Chondrocyte (in vitro differentiated cells): ENCODE measurements at places on chromosomes 7 and 10. TPM values are rescaled to one million over a fixed set of nuclear protein-coding genes. Genes with fewer than 3 reads are reported as not detected.
A peak's percentile ranks its signal among the peaks of the same experiment; 100 is the strongest.

Gene TMEM229A
- not detected in 3 replicates for total RNA-seq

Gene RELN
- 0.22 TPM in 1 of 3 replicates, not detected in the others for total RNA-seq

Gene CHN2
- 0.50 to 1.7 TPM (median 0.56 TPM) in 3 replicates for total RNA-seq

Gene NAT16
- not detected in 3 replicates for total RNA-seq

Gene CLDN3
- 0.32 TPM in 1 of 3 replicates, not detected in the others for total RNA-seq

Gene IFIT1
- total RNA-seq = 2.0 to 4.4 TPM (median 2.0 TPM) in 3 replicates

Gene MYO3A
- total RNA-seq = not detected in 3 replicates

DNA sequence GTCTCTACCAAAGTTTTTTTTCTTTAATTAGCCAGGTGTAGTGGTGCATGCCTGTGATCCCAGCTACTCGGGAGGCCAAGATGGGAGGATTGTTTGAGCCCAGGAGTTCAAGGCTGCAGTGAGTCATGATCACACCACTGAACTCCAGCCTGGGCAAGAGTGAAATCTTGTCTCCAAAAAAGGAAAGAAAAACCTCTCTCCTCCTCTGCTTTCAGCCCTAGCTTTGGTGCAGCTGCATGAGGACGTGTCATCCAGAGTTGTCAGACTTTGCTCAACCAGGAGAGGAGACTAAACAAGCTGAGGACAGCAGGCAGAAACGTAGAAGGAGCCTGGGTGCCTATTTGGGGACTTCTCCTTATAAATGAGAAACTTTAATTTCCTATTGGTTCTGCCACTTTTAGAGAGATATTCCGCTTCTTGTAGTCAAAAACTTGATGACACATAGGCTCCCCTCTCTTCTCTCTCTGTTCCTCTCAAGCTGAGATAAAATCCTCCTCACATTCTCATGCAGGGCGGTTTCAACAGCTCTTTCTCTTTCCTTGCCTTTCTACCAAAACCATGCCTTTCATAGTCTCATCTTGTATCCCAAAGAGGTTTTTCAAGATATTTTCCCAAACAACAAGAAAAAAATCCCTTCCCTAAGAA is 205.4 kb downstream of the ARHGAP12 start:
- DNase-seq = no peak

DNA sequence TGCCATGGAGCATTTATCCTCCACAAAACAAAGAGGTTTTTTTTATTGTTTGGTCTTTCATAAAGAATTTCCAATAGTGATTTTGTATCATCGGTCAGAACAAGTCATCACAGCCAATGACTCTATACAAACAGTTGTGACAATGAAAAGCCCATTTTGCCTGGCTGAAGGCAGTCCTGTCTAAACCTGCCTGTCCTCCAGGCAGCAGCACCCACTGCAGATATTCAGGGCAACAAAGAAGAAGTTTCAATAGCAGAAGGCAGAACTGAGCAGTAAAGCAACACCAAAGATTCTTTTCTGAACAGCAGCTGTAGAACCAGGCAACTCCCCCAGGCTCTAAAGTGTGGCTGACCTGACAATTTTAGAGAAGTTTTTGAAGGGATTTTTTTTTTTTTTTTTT is 169.4 kb downstream of the FGFR2 start:
- no peak for DNase-seq

DNA sequence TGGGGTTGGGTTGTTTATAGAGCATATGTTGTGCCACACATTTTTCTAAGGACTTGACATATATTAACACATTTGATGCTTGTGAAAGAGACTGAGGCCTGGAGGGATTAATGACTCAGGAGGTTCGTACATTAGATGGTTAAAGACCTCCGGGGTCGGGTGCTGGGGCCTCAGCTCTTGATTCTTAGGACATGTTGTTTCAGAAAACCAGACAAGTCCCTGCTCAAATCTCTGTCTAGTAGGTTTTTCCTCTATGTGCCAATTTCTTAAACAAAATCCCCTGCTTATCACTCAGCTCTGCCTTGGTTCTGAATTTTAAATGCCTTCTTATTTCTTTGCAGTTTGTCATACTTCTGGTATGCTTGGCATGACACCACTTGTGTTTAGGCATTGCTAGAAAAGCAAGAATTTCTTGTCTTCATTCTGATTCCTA is 5.8 kb downstream of the UPP1 start:
- DNase-seq = no peak

- no peak for DNase-seq
Measured at GRCh38 chr10:120562956-120563355, 105.9 kb downstream of the PLPP4 start.

DNA sequence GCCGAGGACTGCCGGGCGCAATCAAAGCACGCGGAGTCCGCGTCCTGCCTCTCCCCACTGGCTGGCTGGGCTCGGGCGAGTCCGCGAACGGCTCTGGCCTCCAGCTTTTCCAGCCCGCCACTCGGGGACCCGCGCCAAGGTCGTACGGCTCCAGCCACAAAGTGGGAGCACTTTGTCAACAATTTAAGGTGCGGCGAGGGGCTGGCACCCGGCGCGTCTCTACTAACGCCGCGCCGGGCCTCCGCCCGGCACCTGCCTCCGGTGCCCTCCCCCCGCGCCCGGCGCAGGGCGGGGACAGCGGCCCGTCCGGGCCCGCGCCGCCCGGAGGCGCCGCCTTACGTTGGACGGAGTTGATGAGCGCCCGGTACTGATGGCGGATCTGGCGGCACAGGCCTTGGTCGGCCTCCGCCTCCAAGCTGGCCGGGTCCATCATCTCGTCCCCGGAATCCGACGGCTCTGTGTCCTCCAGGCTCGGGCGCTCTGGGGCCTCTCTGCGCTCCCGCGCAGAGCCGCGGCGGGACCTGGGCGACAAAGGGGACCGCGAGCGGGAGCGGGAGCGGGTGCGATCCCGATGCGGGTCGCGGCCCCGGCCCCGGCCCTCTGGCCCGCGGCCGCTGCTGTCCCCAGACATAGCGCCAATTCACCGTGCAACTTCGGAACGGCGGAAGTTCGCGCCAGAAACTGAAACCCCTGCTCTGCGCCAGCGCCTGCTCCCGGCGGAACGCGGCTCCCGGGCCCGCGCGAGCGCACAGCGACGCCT is at the start of gene NSMCE4A:
NSMCE4A (minus strand) TSS at position 683 of the 760 bp plus-strand sequence; CDS start at position 631, 52 bp downstream.
- peak; percentile 92 for DNase-seq

GRCh38 chr7:132650498-132650897 is 74.2 kb upstream of the PLXNA4 start:
- DNase-seq = no peak

- no peak for DNase-seq
Measured at GRCh38 chr7:53811555-53812079, 730.6 kb upstream of the VSTM2A start.

GRCh38 chr10:50470798-50471582 is 152.8 kb downstream of the SGMS1 start:
- no peak for DNase-seq

- no peak for DNase-seq
Measured at GRCh38 chr10:116209781-116210180, 63.2 kb downstream of the GFRA1 start.

DNA sequence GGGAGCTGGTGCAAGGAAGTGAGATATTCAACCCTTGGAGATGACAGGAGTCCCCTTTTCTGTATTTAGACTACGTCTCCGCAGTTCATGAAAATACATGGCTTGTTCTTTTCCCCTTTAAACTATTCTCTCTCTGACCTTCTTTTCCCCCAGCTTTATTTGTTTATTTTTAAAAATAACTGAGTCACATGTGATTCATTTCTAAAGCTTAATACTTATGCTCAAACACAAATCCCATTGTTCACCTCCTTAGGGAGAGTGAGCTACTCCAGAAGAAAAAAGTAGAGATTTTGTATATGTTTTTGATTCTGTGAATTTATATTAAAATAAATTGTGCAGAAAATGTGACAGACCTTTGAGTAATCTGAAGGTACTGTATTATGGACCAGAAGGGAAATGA is 35.9 kb upstream of the FZD1 start:
- DNase-seq = no peak

- DNase-seq = no peak
Measured at GRCh38 chr7:46003161-46003560, 82.1 kb upstream of the IGFBP3 start.

- DNase-seq = no peak
Measured at GRCh38 chr10:103836861-103837260, 18.5 kb downstream of the SH3PXD2A start.

- peak; percentile 50 for DNase-seq
Measured at GRCh38 chr10:70679498-70679897, 7.2 kb downstream of the ADAMTS14 start.

DNA sequence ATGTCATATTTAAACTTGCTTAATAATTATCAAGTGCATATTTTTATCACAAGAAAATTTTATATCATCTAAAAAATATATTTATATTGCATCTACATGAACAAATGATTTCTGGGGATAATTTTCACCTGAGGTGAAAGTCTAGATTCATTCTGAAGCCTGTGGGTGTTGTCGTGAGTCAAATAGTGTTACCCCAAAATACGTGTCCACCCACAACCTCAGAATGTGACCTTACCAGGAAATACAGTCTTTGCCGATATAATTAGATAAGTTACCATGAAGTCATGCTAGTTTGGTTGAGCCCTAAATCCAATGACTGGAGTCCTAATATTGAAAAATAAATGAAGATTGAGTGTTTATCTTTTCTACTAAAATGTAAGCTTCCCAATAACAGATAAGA is 203.0 kb upstream of the MDFIC start:
- DNase-seq = no peak

DNA sequence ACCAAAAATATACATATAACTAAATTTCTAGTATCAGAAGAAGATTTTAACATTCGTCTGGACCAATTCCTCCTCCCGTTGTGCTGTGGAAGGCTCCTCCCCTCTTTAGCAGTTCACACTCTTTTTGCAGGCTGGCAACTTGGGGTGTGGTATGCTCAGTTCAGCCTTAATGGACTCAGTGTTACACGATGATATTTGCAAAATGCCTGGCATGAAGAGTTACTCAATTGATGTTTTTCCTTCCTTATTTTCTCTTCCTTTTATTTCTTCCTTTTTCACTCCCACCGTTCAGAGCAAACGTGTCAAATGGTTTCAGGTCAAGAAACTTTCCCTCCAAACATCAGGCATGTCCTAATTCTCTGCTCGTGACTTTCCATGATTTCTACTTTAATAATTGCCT is 248.3 kb downstream of the PHF14 start:
- DNase-seq = no peak

DNA sequence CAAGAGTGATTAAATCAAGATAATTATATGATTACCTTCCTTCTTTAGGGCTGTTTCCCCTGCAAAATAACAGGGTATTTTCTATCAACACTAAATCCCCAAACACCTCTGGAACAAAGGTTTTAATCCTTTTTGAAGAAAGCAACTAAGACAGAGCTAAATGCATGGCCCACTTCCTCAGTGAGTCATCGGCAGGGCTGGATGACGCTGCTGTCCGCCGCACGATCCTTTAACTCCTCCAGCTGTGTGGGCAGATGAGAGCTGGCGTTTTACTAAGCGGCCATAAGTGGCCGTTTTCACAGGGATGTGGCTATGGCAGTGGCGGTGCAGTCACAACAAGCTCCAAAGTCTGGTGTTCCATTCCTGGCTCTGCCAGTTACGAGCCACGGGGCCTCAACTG is 76.0 kb upstream of the C1QL3 start:
- no peak for DNase-seq

- no peak for DNase-seq
Measured at GRCh38 chr7:35565927-35566326, 129.0 kb downstream of the HERPUD2 start.

GRCh38 chr7:27424231-27424630 is 181.6 kb downstream of the EVX1 start:
- DNase-seq = no peak

- DNase-seq = no peak
Measured at GRCh38 chr7:19533266-19533665, 175.6 kb downstream of the POLR1F start.

- no peak for DNase-seq
Measured at GRCh38 chr10:44558521-44558920, 173.6 kb upstream of the CXCL12 start.

GRCh38 chr10:56318816-56319215 is 42.2 kb downstream of the ZWINT start:
- no peak for DNase-seq

- DNase-seq = no peak
Measured at GRCh38 chr10:128576943-128577670, 450.9 kb upstream of the MKI67 start.

- no peak for DNase-seq
Measured at GRCh38 chr7:22270371-22270770, 86.6 kb downstream of the RAPGEF5 start.

GRCh38 chr7:116530107-116530820 is 5.4 kb downstream of the CAV1 start:
- no peak for DNase-seq

- no peak for DNase-seq
Measured at GRCh38 chr10:91120348-91120747, 100.1 kb upstream of the PCGF5 start.

GRCh38 chr7:141221007-141221612 is 147.2 kb downstream of the TMEM178B start:
- DNase-seq = no peak

GRCh38 chr10:62048470-62048869 is 147.0 kb downstream of the ARID5B start:
- no peak for DNase-seq

GRCh38 chr7:69114374-69114773 is 483.9 kb upstream of the AUTS2 start:
- no peak for DNase-seq

- DNase-seq = no peak
Measured at GRCh38 chr7:121012170-121012874, 23.8 kb downstream of the CPED1 start.

DNA sequence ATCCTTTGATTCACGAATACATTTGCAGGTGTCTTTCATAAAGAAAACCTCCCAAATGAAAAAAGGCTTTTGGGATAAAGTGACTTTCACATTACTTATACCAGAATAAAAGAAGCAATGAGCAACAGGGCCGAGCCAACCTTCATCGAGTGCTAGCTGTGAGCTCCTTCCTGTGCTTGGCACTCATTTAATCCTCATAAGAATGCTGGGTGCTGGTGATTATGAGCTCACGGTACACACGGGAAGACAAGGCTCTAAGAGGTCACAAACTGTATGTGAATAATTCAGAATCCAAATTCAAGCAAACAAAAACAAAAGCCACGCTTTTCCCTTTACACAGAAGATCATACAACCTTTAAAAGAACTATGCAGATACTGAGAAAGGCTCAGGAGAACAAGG is 156.2 kb downstream of the COBL start:
- DNase-seq = no peak

- DNase-seq = no peak
Measured at GRCh38 chr10:65805511-65805910, 1120.3 kb upstream of the LRRTM3 start.

DNA sequence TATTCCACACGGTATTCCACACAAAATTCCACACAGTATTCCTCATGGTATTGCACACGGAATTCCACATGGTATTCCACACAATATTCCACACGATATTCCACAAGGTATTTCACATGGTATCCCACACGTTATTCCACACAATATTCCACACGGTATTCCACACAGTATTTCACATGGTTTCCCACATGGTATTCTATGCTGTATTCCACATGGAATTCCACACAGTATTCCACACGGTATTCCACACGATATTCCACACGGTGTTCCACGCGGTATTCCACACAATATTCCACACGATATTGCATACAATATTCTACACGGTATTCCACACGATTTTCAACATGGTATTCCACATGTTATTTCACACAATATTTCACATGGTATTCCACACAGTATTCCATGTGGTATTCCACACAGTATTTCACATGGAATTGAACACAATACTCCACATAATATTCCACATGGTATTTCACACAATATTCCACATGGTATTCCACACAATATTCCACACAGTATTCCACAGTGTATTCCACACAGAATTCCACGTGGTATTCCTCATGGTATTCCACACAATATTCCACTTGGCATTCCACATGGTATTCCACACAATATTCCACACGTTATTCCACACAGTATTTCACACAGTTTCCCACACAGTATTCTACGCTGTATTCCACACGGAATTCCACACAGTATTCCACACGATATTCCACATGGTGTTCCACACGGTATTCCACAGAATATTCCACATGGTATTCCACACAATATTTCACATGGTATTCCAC is 136.0 kb upstream of the CHST15 start:
- DNase-seq = no peak
